Stimulated activated CD4-positive, alpha-beta T cell treated with anti-CD3 and anti-CD28 coated beads, Interleukin-4, amount 100 ng/mL, for 4 hours (primary cell): ENCODE measurements at places on chromosomes 12 and 14.

DNA sequence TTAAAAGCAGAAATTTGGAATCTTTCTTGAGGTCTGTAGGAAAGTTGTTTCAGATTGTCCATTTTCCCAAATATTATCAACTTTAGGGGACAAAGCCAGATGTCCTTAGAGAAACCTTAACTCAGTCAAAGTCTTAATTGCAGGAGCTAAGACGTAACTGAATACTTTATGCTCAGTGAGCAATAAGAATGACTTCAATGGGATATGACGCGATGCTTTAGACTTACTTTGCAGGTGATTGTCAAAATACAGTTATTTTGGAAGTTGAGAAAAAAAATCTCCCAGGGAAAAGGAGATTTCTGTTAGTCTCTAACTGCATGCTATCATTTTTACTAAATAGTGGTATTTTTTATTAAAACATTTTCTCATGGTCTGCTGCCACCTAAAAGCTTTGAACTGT, 750.9 kb upstream of the STXBP6 start:
- DNase-seq = no peak

DNA sequence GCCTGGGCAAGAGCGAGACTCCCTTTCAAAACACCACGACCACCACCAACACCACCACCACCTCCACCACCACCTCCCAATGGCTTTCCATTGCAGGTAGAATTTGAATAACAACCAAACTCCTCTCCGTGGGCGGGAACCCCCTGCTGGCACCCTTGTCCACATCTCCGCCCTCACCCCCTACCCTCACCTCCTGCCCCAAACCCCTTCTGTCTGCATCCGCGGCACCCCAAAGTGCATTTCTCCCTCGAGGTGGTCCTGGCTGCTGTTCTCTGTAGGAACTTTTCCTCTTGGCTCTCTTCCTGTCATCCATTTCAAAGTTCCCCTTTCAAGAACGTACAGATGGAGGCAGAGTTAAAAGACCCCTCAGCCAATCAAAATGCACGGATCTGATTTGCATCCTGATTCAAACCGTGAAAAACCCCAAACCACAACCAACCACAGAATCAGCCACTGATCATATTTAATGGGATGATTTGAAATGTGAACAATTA, 3.8 kb downstream of the SDSL start:
- no peak for DNase-seq

GRCh38 chr12:45458238-45458637, 242.3 kb downstream of the ANO6 start:
- no peak for DNase-seq

GRCh38 chr12:58491306-58491705, 429.0 kb downstream of the LRIG3 start:
- DNase-seq = no peak

DNA sequence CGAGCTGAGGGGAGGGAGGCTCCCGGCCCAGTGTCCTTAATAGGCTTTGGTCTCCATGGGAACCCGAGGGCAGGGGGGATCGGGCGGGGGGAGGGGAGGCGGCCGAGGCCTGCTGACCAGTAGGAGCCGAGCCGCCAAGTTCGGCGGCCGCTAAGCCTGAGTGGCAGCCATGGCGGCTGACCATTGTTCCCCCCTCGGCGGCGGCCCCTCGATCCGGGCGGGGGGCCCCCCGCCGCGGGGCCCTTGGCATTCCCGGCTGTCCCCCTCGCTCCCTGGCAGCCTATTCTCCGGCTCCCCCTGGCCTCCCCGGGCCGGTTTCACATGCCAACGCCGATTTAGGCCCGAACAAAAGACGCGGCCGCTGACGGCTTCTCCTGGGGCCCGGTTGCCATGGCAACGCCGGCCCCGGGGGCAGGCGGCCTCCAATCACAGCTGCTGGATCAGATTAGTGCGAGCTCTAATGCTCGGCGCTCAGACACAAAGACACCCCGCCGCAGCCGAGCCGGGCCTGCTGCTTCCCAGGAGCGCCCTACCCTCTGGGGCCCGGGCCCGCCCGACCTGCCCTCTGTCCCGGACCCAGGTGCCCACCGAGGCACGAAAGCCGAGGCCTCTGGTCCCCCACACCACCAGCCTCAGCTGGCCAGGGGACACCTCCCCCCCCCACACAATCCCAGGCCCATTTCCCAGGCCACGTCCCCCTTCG, 7.3 kb downstream of the MSI1 start:
- no peak for DNase-seq

DNA sequence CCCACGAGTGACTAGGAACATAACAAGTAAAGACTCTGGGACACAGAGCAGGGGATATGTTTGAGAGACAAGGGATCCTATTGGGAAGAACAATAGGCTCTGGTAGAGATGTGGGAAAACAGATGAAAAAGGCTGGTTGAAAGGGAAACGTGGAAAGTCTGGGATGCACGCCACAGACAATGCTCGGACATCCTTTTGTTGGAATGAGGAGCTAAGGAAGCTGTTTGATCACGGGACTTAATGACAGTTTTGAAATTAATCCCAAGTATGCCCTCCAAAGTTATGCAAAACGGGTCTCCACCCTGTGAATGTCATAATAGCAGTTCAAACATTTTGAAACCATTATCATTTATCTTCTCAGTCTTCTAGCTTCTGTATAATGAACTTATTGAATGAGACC, 31.7 kb upstream of the ANO2 start:
- DNase-seq = no peak

- no peak for DNase-seq
These were observed 9.1 kb downstream of the FAM181A start for GRCh38 chr14:93936245-93936644.

DNA sequence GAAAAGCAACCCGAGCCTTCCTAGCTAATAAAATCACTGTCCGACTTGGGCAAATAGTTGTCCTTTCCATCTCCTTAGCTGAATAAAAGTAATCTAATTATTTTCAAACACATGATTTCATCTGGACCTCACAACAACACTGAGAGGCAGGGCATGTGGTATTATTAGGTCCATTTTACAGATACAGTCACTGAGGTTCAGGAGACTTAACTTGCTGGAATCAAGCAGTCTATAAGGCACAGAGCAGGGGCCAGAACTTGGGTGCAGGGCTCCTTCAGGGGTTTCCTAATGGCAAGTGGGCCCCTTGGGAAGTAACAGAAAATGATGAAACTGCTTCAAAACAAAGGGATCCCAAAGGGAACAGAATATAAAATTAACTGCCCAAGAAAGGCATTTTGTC, 15.5 kb downstream of the PLXNC1 start:
- DNase-seq = no peak

DNA sequence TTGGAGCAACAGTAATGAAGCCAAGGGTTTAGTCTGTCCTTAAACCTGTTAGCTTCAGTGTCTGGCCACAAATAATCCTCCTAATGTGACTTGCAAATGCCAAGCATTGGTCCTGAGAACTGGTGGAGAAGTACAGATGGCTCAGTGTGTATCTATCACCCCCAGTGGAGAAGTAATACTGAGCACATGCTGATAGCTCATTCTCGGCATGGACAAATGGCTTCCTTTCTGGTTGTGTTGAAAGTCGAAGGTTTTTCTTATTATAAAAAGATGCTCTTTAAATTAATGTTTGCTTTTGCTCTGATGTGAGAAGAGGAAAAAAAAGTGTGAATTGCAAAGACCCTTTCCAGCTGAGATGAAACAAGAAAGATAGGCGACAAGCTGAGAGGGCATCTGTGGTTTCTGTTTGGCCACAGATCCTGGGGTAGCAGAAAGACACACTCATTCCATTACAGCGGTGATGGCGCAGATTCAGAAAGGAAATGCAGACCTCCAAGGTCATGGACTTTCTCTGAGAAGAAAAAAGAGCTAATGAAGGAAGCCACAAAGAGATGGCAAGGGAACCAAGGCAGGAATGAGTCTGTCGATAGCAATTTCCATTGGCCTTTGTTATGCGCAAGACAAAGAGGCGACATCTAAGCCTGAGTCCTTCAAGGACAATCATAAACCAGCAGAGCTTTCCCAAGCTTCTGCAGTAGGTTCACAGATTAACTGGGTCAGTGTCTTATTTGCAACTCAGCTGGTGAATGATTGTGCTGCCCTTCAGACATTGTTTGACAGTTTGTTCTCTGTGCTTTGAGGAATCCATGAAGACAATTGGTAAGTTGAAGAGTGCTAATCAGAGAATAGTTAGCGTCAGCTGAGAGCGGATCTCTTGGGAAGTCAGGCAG, 155.5 kb upstream of the RGS6 start:
- no peak for DNase-seq

GRCh38 chr14:73859145-73859544, 7.5 kb downstream of the PTGR2 start:
- no peak for DNase-seq

DNA sequence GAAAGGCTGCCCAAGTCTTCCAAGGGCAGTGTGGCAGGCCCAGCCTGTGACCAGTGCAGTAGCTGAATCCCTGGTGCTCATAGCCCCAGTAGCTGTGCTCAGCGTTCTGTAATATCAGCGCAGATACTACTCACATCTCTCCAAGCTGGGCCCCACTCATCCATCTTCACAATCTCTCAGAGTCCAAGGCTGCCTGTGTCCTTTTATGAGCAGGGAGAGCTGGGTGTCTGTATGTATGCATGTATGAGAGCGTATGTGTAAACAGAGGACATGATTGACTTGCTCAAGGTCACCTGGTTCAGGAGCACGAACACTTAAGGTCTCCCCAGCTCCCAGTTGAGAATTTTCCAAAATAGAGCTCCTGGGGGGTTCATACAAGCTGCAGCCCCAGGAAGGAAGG, 5.4 kb downstream of the AQP6 start:
- DNase-seq = no peak

DNA sequence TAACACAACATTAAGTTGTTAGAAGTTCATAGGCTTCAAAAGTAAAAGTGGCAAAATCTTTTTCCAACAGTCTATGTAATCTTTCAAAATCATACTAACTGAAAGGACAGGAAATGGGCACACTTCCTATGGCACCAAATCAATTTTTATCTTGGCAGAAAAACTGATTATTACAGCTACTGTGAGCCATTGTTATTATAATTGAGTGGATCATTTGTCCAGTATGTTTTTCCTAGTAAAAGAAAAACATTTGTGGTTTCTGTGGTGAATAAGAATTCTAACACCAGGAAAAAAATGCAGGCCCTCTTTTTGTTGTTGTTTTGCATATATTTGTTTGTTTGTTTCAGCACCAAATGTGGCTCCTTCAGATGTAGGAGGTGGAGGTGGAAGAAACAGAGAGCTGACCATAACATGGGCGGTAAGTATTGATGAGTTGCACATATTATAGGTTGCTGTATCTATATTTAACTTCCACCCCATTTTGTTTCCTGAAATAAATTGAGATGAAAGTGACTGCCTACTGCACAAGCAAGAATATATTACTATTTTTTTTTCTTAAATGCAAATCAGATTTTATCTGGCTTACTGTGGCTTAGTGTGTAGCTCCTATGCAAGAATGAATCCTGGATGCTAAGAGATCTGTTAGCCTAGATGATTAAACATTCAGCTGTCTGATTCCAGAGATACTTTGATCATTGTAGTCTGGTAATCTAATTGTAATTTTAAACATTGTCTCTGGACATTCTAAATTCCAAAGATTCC, 174.1 kb upstream of the PDZRN4 start:
- DNase-seq = no peak

GRCh38 chr14:20305265-20306078, at the start of gene TTC5:
TTC5 (minus strand) TSS chr14:20305951; CDS start chr14:20305937, 14 bp downstream.
- DNase-seq = peak; percentile 86

- no peak for DNase-seq
These were observed 63.5 kb downstream of the PELI2 start for GRCh38 chr14:56181681-56182085.

- no peak for DNase-seq
These were observed 17.7 kb downstream of the SMIM41 start for GRCh38 chr12:52097045-52097666.

DNA sequence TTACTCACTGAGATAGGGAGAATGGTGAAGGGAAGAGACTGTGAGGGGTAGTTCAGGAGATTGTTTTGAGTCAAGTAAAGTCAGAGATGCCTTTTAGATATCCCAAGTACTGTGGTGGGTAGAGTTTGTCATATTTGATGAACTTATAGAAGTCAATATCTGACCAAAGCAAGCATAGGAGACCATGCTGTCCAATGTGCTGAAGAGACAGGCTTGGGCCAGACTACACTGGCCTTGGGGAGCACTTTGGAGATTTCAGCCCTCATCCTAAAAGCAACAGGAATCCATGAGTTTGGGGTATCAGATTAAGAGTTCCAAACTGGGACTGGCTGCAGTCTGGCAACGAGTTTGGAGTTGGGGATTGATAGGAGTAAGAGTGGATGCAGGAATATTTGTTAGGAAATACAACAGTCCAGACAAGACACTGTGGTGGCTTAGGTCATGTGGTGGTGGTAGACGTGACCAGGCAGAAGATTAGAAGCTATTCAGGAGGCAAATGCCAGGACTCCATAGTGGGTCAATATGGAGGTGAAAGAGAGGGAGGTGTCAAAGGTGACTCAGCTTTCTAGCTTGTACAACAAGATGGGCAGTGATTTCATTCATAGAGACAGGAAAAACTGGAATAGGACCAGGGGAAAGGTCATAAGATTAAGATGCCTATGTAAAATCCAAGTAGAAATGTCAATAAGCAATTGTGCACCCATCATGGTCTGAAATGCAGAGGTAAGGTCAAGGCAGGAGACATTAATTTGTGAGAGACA, 81.9 kb downstream of the FAR2 start:
- DNase-seq = no peak

DNA sequence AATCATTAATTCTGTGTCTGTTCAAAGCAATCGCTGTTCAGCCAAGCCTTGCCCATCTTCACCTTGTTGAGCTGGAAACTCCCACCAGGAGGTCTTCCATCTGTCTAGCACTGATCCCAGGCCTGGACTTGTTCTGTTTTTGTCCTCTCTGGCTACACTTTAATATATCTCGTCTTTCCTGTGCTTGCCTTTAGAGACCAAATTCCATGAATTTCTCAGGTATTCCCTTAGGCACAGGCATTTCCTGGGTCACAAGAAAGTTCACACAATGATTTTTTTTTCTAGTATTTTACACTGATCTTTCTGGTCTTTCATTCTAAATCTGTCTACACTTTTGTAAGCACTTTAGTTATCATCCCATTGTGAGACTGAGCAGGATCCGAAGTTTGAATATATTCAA, 116.4 kb upstream of the CCND2 start:
- no peak for DNase-seq

- no peak for DNase-seq
These were observed 471.2 kb upstream of the PRICKLE1 start for GRCh38 chr12:43060742-43061141.

GRCh38 chr12:98594050-98594835, 757 bp downstream of the SLC25A3 start:
- DNase-seq = peak; percentile 31

DNA sequence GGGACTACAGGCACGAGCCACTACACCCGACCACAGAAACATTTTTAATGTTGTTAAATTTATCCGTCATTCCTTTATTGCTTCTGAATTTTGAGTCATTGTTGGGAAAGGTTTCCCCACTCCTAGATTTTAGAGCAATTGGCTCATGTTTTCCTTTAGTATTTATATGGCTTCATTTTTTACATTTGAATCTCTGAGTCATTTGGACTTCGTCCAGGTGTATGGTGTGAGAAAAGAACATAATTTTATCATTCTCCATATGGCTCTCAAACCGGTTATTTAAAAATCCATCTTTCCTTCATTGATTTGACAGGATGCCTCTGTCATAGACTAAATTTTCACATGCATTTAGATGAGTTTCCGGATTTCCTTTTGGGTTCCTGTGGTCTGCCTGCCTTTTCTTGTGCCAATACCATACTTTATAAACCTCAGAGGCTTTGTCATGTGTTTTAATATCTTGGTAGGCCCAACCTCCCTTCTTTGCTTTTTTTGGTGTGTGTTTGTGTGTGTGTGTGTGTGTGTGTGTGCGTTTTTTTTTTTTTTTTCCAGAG, 30.9 kb downstream of the LRTM2 start:
- DNase-seq = no peak
